SHP77 treated with DMSO at 0.1 percent for 48 hours (cell line): ENCODE measurements at places on chromosomes 16 and 17.

DNA sequence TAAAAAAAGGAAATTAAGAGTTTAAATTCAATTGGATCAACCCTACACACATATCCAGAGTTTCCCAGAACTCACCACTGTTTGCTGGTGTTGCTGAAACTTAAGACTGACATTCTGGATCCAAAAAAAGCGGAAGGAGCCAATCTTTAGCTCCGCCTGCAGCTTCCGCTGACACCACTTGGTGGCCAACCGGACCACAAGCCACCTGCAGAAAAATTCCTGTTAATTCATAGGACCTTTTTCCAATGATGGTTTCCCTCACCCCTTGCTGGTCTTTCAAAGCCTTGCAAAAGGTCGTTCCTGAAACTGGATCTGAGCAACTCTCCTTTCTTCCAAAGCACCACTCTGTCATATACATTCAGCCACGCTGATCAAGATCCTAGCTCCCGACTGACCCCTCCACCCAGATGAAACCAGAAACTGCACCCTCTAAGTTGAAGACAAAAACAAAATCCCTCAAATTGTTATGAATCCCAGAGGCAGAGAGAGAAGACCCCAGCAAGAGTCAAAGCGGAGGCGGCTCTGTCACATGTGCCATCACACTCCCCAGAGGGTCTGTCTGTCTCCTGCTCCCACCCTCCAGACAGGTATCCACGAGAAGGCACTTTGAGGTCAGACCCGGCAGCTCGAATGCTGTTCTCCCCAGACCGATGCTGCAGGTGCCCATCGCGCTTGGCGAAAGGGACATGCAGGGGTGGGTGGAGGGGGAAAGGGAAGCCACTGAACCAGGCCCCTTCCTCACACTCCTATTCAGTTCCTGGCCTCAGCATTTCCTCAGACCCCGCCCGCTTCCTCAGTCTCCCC lies 773 bp downstream of the BLTP2 start:
- no peak for DNase-seq

GRCh38 chr16:68085259-68086071 lies at the start of gene NFATC3:
TSS of gene NFATC3 (plus strand) at chr16:68085370. CDS start at chr16:68085682, 312 bp downstream.
- no peak for DNase-seq

DNA sequence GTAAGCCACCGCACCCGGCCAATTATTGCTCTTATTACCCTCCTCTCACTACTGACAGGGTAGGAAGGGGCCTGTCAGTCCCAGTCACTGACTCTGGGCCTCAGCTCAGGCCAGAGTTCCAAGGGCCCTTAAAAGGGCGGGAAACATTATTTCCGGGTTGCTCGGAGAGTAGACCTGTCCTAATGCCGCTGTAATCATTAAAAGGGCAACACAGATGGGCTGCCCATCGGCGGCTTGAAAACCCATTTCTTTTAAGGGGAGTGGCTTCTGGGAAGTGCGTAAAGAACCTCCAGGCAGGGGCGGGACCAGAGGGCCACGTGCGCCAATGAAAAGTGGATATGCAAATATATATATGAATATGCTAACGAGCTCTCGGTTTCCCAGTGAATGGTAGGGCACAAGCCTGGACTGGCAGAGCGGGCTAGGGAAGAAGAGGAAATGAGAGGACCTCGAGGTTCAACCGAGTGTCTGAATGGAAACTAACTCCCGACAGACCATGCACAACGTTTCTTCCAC lies 26.6 kb downstream of the PIPOX start:
- no peak for DNase-seq

- DNase-seq: peak; percentile 48
Measured at GRCh38 chr17:75270218-75270965, 639 bp downstream of the MIF4GD start.

- DNase-seq: no peak
Measured at GRCh38 chr17:58538811-58539409, 24.5 kb upstream of the MTMR4 start.

- DNase-seq: peak; percentile 50
Measured at GRCh38 chr17:81223762-81224130, 981 bp upstream of the CEP131 start.

GRCh38 chr17:33125552-33125950 lies 133.9 kb downstream of the SPACA3 start:
- no peak for DNase-seq

DNA sequence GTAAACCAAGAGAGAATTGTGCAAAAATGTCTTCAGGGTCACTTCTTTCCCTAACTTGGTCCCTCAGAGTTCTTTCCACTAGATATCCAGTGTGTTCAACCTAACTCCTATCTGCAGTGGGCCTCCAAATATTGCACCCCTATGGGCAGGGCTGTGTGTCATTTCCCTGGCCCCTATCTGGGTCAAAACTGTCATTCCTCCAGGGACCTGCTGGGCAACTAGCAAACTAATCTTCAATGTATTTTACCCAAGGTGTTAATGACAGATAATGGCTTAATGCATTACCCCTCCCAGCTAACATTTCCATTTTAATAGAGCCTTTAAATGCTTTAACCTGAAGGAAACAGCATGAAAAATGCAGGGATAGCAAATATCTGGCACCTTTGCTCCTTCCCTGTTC lies 25.8 kb upstream of the SKAP1 start:
- DNase-seq: no peak

- DNase-seq: peak; percentile 17
Measured at GRCh38 chr17:44911133-44912001, 3.9 kb downstream of the GFAP start.

- DNase-seq: no peak
Measured at GRCh38 chr16:27789595-27790241, 239.8 kb downstream of the KATNIP start.

GRCh38 chr16:72300892-72301291 lies 128.9 kb upstream of the PMFBP1 start:
- DNase-seq: no peak

GRCh38 chr17:67095803-67096202 lies 51.4 kb downstream of the CACNG1 start:
- no peak for DNase-seq
